CD4-positive, alpha-beta T cell treated with Interleukin-21 for 1 hour (primary cell): ENCODE measurements at places on chromosomes 3 and 15.

GRCh38 chr3:46068501-46068900, 41.2 kb upstream of the XCR1 start:
- peak; percentile 56 for DNase-seq

DNA sequence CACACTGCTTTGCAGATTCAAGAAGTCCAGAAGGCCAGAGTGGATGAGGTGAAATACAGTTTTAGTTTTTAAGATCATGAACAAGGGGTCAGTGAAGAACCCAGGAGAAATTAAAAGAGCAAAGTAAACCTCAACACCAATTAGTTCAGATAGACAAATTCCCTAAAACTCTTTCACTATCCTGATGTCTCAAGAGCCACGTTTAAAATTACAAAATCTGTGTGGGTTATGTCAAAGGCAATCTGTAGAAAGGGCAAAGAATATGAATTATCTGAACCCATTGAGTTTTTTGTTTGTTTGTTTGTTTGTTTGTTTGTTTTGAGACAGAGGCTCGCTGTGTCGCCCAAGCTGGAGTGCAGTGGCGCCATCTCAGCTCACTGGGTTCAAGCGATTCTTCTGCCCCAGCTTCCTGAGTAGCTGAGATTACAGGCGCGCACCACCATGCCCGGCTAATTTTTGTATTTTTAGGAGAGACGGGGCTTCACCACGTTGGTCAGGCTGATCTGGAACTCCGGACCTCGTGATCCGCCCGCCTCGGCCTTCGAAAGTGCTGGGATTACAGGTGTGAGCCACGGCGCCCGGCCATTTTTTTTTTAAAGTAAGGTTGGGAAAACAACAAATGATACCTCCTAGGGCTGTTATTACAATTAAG, 32.1 kb upstream of the ST3GAL6 start:
- no peak for DNase-seq

DNA sequence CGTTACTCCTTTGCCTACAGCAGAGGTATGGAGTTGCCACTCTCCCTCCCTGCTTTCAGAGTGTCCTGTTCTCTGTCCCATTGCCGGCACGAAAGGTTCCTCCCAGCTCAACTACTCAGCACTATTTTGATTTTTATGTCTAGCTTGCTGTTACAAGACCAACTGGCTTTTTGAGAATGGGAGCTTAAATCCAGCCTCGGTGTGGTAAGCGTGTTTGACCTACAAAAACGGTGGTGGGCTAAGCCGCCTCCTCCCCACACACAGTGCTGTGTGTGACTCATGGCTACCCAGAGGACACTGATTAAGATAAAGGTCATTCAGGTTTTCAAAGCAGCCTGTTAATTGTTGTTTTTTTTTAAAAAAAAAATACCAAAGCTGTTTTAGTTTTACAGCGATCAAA, 64.5 kb downstream of the LRTM1 start:
- DNase-seq = no peak

DNA sequence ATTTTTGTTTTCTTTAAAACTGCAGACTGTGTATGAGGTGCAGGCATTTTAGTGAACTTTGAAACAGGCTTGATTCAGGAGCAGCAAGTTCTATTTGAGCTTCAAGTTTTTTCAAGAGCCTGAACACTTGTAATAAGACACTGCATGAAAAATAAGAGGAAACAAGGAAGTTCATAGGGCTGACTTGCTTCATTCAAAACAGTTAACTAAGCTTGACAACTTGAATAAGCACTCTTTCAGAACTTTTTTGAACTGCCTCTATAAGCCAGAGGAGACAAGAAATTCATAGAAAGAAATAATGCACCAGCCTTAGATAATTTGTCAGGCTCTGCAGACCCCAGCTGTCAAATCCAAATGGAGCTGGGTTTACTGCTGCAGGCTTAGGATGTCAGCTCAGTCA, 130.2 kb downstream of the SSR3 start:
- DNase-seq = no peak

- no peak for DNase-seq
Measured at GRCh38 chr3:3631114-3631513, 168.1 kb upstream of the LRRN1 start.

DNA sequence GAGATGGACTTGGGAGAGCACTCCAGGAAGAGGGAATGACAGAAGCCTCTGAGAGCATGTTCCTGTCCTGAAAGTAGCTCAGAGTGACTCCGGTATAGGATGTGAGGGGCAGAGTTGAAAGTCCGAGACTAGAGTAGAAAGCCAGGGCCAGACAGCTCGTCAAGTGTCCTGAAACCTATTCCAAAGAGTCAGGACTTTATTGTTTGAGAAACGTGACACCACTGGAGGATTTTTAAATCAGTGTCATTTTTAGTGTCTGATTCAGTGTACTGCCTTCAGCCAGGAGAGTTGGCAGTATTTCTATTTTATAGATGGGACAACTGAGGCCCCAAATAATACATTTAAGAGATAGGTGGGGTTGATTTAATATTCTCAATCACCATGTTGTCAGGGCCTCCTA, 1.6 kb upstream of the RBMS3 start:
- no peak for DNase-seq

- DNase-seq = no peak
Measured at GRCh38 chr3:64082961-64083541, 59.8 kb upstream of the PSMD6 start.

DNA sequence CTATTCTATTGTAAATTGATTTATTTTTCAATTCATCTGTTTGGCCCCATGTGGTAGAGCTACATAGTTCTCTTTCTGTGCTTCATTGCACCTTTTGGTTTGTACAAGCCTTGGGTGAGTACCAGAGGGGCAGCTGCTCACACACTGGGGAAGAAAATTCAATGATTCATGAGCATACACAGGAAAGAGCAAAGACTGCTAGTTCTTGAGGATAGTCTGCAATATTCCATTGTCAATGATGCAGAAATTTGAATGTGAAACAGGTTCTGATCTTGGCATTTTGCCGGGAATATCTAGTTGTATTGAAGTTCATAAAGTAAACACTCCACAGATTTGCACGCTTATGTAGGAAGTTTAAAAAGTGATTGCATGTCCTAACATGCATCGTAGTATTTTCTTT, 304.6 kb downstream of the NAALADL2 start:
- DNase-seq = no peak

- DNase-seq = no peak
Measured at GRCh38 chr15:39465843-39466749, 114.8 kb upstream of the THBS1 start.

- no peak for DNase-seq
Measured at GRCh38 chr15:73293773-73294172, 75.0 kb downstream of the HCN4 start.

GRCh38 chr3:167728176-167728575, 6.5 kb downstream of the PDCD10 start:
- DNase-seq = no peak

GRCh38 chr15:101189409-101190091, 62.3 kb downstream of the CHSY1 start:
- DNase-seq = no peak

DNA sequence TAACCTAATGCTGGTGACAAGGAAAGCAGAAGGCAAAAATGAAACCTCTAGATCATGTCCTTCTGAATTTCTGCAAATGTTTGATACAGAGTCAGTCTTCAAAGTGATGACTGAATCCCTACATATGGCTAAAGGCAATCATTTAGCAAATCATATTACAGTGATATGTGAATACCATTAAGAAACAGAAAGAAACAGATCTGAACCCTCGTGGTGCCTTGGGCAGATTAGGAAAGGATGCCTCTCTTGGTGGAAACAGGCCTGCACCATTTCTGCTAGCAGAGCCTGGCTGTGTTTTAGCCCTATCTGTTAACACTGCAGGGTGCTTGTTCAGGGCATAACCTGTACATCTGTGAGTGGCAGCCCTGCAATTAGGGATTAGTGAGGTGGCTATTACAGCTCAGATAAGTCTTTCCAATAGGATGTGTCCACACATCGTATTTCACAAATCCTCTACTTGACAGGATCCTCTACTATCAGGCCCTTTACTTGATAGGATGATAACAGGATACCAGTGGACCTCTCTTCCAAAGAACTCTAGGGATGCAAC, 12.1 kb downstream of the SEC22C start:
- DNase-seq = no peak

DNA sequence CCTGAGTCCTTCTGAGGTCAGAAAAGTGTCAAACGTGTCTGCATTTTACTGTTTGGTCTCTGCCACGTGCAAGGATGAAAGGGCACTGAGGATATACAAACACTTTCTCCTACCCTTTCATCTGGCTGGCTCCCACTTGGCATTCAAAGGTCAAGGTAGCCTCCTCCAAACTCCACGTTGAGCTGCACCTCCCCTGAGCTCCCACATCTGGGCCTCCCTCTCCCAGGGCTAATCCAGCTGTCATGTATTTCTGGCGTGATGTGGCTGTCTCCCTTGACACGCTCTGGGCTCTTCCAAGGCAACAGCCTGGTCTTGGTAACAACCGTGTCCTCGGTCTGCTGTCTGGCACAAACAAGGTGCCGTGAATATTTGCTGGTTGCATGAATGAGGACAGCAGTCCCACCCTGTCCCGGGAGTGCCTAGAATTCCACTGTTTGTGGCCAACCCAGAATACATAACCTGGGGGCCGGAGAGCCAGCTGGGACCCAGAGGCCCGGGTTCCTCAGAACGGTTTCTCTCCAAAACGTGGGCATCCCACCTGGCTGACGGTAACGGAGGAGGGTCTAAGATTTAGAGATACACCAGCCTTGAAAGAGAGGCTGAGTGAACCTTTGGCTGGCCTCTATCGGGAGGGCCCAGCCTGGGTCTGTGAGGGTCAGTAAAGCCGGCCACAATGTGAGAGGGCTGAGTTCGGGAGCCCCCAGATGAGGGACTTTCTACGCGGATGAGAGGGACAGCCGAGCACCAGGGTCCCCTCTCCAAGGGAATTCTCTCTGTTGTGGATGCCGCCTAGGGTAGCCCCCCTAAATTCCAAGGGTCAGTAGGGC, 767 bp downstream of the GLT8D1 start:
- DNase-seq = no peak

GRCh38 chr3:183378951-183379350, 49.5 kb downstream of the MCF2L2 start:
- DNase-seq = no peak

GRCh38 chr3:98962951-98963350, 61.5 kb upstream of the DCBLD2 start:
- DNase-seq = no peak

- no peak for DNase-seq
Measured at GRCh38 chr3:7621046-7621630, 760.2 kb downstream of the GRM7 start.

GRCh38 chr3:36221975-36222374, 158.3 kb upstream of the STAC start:
- DNase-seq = no peak

DNA sequence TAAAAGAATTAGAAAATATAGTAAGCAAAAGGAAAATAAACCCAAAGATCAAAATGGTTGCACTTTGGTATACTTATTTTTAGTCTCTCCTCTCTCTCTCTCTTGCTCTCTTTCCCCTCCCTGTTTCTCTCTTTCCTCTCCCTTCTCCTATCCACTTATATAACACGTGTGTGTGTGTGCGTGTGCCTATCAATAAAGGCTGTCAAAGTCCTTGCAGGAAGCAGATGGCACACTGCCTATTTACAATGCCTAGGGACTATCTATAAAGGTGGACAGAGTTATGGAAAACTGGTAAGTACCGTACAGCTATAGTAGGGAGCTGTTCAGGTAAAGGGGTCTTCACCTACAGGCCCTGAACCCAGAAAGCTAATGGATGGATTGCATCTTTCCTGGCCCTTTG, 161.6 kb downstream of the SQOR start:
- DNase-seq = no peak

GRCh38 chr15:52308446-52309153, 13.0 kb upstream of the MYO5C start:
- no peak for DNase-seq

- DNase-seq = no peak
Measured at GRCh38 chr3:123767009-123767372, 117.1 kb downstream of the MYLK start.

DNA sequence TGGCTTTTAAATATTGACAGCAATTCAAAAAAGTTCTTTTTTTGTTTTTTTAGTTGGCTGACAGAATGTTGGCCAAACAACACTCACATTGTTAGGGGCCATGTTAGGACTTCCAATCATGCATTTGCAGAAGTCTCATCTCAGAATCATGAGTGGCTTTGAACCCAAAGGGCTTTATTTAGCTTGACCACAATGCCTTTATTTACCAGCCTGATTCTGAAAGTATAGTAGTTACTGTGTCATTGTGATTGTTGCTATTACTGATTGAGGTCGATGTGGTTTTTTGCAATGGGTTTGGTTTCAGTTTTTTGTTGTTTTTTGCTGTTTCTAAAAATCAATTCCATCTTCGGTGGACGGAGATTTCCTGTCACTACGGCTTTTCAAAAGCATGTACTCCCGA, 7.2 kb downstream of the GLDN start:
- DNase-seq = no peak

- no peak for DNase-seq
Measured at GRCh38 chr3:175605851-175606250, 746.7 kb downstream of the NAALADL2 start.

DNA sequence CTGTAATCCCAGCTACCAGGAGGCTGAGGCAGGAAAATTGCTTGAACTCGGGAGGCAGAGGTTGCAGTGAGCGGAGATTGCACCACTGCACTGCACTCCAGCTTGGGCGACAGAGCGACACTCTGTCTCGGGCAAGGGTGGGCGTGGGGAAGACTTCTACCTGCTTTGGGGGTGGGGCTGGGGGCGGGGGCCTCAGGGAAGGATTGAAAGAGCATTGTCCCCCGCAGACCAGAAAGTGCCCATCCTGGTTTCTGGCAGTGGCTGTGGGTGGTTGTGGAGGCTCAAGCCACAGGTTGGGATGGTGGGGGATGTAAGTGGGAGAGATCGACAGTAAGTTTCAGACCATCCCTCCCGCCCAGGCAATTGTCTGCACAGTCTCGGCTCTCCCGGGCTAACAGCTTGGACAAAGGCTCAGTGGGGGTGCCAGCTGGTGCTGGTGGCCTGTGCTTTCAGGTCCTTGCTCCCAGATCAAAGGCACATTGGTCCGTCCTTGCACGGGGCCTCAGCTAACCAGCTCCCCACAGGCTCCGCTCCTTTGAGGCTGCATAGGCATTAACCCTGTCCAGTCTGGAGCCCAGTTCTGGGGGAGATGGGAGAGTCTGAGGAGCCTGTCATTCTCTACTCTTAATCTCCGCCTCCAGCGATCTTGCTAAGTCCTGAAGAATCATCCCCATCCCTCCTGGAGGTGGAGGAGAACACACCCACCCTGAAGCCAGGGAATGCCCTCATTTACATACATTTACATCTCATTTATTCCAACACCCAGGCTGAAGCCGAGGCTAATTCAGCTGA, 8.6 kb downstream of the SCN5A start:
- no peak for DNase-seq

DNA sequence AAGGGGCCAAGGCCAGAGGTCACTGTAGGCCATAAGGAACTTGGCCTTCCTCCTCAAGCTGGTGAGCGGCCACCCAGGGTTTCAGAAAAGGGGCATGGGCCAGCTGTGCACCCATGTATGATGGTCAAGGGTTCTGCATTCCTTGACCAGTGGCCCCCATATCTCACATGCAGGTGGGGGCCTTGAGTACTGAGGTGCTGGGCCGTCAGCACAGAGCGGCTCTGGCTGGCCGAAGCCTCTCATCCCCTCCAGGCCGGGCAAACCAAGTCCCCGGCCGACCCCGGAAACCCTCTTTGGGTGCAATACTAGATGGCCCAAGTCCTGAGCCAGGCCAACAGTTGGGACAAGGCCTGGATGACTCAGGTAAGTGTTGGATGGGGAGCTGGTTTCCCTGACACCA, 9.5 kb downstream of the ALG3 start:
- no peak for DNase-seq

- no peak for DNase-seq
Measured at GRCh38 chr3:143122608-143123352, 3.2 kb downstream of the CHST2 start.

GRCh38 chr15:41927536-41927935, 33.7 kb upstream of the SPTBN5 start:
- DNase-seq = no peak
